ENCODE measurements at places on chromosomes 12 and 14.

GRCh38 chr12:5582018-5582417, 150.1 kb downstream of the NTF3 start:
- no peak for DNase-seq

GRCh38 chr12:96886998-96887677, 19.9 kb upstream of the NEDD1 start:
- no peak for DNase-seq

DNA sequence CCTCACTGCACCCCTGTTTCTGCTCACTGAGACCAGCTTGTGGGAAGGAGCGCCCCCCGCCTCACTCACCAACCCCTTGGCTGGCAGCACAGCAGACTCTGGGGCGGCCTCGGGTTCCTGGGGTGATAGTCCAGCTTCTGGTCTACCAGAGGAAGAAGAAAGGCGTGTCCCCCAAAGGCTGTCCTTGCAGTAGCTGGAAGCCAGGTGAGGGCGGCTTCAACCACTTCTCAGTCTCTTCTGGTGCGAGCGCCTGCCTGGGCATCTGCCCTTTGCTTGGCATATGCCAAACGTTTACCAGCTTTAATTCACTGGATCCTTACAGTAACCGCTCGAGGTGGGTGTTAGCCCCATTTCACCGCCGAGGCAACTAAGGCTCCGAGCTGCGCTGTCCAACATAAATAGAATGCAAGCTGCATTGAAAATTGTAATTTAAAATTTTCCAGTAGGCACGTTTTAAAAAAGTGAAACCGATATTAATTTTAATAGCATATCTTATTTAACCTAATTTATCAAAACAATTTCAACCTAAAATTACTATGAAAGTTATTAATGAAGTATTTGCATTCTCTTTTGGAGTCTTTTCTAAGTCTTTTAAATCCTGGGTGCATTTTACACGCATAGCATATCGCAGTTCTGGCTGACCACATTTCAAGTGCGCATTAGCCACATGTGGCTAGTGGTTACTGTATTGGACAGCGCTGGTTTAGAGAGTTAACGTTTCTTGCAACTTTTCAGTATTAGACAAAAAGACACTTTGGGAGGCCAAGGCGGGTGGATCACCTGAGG, 872 bp downstream of the FAM177A1 start:
- peak; percentile 85 for DNase-seq

GRCh38 chr12:114658002-114658441, 26.0 kb downstream of the TBX3 start:
- DNase-seq, result no peak

GRCh38 chr14:47539031-47539461, 136.4 kb downstream of the MDGA2 start:
- no peak for DNase-seq

- no peak for DNase-seq
Observed at GRCh38 chr12:67377021-67377420, 107.9 kb downstream of the CAND1 start.

DNA sequence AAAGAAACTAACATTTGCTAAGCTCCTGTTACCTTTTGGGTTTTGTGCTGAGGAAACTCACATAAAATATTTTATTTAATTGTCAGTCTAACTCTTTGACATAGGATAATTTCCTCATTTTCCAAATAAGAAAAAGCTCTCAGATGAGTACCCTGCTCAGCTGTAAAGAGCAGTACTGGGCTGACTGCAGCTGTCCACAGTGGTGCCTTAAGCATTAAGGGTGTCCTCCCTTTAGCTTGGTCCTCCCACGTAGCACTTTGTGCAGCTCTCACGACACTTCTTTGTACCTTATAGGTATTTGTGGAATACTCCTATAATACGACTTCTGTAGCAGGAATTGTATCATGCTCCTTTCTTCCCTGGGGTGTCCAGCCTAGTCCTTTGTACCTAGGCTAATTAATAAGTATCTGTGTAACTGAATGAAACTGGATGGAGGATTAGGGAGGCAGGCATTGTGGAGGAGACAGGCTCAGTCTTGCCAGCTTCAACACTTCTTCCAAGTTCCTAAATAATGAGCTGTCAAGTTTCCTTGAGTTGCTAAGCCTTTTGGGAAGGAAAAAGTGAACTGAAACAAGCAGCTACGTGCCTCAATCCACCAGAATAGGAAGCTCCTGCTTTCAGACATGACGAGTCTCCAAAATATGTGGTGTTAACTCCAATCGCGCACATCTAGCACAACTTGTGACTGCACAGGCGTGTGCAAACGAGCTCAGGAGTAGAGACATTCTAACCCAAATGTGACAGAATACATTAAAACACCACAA, 123.0 kb downstream of the SLC38A4 start:
- no peak for DNase-seq

- DNase-seq, result peak; percentile 9
Observed at GRCh38 chr14:20606190-20606901, 15.2 kb upstream of the RNASE12 start.

DNA sequence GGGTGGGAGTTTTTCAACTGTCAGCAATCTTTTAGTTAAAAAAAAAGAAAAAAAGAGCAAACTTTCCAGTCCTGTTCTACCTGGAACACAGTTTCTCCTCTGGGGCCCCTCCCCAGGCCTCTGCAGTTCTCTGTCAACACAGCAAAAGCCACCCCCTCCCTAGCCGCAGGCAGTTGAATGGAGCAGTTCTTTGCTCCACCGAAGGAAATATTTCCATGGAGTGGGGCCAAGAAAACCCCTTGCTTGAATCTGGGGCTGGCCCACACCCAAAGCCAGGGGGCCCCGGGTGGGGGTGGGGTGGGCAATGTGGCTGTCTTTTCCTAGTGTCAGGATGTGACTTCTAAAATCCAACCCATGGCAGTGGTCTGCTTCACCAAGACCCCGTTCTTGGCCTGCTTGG, 5.0 kb upstream of the MEG3 start:
- no peak for DNase-seq

GRCh38 chr12:65139389-65139788, 18.3 kb upstream of the WIF1 start:
- no peak for DNase-seq

DNA sequence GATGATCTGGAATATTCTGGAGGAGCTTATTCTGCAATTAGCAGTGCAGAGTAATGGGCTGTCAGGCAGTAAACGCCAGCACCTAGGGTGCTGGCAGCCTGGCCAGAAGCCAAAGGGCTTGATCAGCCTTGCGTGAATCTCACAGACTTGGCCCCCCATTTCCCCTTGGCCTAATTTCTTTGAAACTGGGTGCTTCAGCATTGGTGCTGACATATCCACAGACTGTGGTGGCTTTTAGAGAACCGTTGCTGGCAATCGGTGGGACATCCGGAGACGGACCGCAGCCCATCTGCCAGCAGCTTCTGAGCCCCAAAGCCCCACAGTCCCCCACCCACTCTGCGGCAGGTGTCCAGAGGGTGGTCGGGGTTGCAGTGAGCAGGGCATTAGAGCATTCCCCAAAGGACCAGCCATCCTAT, 157.1 kb downstream of the CALM1 start:
- DNase-seq, result peak; percentile 31

- no peak for DNase-seq
Observed at GRCh38 chr14:74917646-74918081, 5.4 kb downstream of the RPS6KL1 start.

DNA sequence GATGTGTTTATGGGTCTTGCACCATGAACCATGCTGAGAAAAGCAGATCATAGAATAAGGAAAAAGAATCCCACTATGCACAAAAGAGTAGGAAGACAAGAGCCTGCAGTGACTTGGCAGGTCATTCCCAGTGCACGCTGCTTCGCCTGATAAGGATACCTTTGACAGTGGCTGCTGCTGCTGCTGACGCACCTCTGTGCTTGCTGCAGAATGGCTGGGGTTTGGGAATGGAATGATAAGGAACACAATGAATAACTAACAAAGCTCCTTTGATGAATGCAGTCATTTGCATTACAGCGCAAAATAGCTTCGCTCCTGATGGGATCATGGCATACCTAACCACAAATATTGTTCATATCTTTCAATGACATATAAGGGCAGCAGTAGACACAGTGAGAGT, 278.7 kb downstream of the PDZRN4 start:
- no peak for DNase-seq

- no peak for DNase-seq
Observed at GRCh38 chr14:104782086-104782807, 13.3 kb downstream of the AKT1 start.

GRCh38 chr14:63896278-63896720, 43.5 kb downstream of the SYNE2 start:
- DNase-seq, result no peak

DNA sequence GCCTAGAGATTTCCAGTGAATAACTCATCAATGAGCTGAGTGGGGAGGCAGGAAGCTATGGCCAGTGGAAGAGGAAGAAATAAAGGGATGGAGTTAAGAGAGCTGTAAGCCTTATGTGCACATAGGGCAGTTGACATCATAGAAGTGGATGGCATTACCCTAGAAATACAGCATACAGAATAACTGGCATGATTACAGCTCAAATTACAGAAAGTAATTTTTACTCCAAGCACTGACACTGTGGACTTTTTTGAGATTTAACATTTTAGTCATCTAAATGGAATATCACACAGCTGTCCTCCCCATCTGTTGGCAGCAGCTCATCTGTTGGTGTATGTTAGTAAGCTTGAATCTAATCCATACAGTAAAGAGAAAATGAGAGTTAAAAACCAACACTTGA, 5.4 kb upstream of the IPO8 start:
- no peak for DNase-seq

DNA sequence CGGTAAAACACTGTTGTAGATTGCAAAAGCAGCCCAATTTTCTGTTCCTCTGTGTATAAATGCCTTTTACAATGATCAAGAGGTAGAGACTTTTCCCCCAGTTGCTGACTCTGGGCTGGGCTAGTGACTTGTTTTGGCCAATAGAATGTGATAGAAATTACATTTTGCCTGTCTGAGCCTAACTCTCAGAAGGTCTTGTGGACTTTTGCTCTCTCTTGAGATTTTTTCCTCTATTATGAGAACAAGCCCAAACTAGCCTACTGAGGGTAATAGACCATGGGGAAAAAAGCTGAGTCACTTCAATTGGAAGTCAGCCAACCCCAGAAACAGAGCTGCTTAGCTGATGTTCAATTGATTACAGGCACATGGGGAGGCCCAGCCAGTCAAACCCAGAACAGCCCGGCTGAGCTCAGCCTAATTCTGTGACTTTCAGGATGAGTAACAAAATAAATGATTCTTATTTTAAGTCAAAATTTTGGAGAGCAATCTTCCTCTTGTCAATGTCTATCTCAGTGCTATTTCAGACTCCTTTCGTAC, 61.4 kb downstream of the MYF5 start:
- peak; percentile 96 for DNase-seq

DNA sequence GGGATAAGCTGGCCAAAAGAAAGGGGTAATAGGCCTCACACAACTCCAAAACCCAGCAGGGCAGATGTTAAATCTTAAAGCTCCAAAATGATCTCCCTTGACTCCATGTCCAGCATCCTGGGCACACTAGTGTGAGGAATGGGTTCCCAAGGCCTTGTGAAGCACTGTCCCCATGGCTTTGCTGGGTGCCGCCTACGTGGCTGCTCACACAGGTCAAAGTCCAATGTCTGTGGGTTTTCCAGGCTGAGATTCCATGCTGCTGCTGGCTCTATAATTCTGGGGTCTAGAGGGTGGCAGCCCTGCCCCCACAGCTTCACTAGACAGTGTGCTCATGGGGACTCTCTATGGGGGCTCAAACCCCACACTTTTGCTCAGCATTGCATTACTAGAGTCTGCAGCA, 145.3 kb upstream of the GRIN2B start:
- DNase-seq, result no peak

DNA sequence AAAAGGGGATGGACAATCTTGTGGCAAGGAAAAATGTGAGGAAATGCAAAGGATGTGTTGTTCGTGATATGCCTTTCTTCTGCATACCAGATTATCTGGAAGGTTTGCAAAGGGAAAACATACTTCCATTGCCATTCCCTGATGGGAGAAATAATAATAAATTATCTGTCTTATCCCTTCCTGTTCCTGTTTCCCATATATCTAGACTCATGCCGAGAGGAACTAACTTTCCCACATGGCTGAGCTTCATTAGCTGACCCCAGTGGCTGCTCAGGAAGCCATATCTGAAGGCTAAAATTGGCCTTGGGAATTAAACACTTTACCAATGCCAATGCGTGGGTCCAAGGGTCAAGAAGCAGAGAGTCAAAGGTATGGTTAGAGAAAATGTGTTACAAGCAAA, 439.8 kb downstream of the MDGA2 start:
- no peak for DNase-seq

GRCh38 chr12:108482717-108483212, 32.3 kb upstream of the FICD start:
- DNase-seq, result peak; percentile 17

All from NCI-H1417 (cell line).